Caki2 (cell line): ENCODE measurements at places on chromosomes 6 and 20. TPM values are rescaled to one million over a fixed set of nuclear protein-coding genes. Genes with fewer than 3 reads are reported as not detected.

The PSMB1 gene
- 776 and 923 TPM in 2 replicates for total RNA-seq

- no peak for DNase-seq
Observed at GRCh38 chr20:47629907-47630306, 128.2 kb downstream of the NCOA3 start.

DNA sequence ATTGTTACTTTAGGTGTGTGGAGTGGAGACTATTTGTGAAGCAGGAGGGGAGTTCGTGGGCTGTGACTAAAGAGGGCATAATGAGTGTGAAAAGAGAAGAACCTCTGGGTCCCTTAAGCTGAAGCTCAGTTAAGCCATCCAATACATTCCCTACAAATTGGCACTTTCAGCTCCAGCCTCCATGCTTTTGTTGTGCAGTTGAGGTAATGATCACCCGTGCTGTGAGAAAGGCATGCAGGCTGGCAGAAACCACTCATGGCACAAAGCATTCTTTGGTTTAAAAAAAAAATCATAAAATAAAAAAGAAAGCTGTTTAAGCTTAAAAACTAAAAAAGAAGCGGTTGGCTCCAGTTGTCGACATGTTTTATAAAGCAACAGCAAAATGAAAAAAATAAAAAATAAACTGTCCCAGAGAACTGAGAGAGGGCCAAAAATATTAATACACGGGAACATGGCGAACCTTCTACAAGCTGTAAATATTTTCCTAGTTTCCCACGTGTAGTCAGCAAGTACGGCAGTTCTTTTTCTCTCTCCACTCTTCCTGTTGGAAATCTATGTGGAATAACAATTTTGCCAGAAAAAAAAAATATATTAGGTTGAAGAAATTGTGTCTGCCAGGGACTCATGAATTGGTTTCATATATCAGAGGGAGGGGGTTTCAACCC, 82.2 kb downstream of the ANKRD60 start:
- no peak for DNase-seq

DNA sequence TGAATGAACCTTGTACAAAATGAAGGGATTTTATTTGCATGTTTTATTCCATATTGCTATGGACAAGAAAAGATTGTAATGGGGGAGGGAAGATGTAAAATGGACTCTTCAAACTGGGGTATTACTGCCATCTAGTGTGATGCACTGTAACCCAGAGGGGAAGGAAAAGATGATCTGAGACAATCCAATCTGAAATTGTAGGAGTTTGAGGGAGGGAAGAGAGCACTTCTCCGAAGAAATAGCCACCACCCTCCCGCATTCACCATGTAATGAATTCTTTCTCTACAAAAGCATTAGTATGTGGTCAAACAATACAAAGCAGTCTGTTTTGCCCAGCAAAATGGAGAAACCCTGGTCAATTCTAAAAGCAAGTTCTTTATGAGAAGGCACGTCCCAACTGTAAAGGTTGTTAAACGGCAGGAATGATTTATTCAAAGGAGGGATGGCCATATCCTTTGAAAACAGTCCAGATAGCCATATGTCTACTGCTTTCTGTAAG, 679.5 kb upstream of the NRSN1 start:
- peak; percentile 38 for DNase-seq

The HLA-DPA1 gene
- total RNA-seq, result not detected in 2 replicates

DNA sequence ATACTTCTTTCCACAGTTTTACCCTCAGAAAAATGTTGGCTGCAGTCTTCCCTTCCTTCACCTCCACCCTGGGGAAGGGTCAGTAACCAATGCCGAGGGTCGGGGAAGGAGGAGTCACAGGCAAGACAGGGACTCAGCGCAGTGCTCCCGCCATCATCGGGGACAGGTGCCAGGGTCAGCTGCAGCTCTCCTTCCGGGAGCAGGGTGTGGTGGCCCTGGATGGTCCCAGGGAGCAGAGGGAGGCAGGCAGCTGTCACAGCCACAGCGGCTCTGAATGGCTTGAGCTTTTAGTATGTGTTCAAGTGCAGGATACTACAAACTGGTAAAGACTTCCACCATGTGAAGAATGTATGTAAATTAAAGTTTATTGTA, 26.0 kb upstream of the PI16 start:
- no peak for DNase-seq

The PACRG gene
- not detected in 2 replicates for total RNA-seq

GRCh38 chr6:158083455-158084325, 84.4 kb downstream of the SERAC1 start:
- DNase-seq, result no peak
